ENCODE measurements at places on chromosomes 5 and 9.

- no peaks in the 10 kb centered on the region for H3K27me3 ChIP-seq
- no peak overlapping the region for H3K4me3 ChIP-seq
Measured at GRCh38 chr9:21933865-21934264, 60.3 kb downstream of the CDKN2A start.

DNA sequence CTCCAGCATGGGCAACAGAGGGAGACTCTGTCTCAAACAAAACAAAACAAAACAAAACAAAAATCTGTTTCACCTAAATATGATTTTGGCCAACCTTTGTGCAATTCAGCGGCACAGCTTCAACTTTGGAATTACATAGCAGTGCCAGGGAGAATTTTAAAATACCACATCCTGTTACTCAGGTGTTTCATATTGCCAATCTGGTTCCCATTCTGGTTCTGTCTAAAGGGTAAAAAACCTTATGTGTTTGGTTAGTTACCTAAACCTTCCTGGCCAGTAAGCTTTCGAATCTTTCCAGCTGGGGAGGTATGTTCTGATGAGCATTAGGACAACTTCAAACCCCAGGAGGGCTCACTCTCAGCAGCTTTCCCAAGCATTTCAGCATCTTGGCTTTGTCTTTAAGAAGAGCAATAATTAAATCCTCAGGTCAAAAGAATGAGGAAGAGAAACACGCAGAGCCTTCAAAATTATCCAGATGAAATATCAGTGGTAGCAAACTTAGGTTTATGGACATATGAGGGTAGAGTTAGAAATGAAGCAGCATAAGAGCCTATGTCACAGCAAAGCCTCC is 2.7 kb downstream of the DAB2 start:
- no peak for DNase-seq
- no peak overlapping the region for H3K27ac ChIP-seq
- H3K4me3 ChIP-seq: no peak overlapping the region
- H3K27me3 ChIP-seq: no peaks in the 10 kb centered on the region
- peaks cover 4% of the 10 kb centered on the region for H3K4me1 ChIP-seq

GRCh38 chr5:76954383-76954763 is 1.5 kb downstream of the CRHBP start:
- peak overlapping the region; percentile 51 for H3K4me3 ChIP-seq
- no peaks in the 10 kb centered on the region for H3K36me3 ChIP-seq
- DNase-seq: peak; percentile 24
- H3K4me1 ChIP-seq: no peaks in the 10 kb centered on the region

GRCh38 chr5:144313147-144313726 is 142.6 kb downstream of the KCTD16 start:
- no peak for DNase-seq
- no peak overlapping the region for H3K4me3 ChIP-seq
- no peaks in the 10 kb centered on the region for H3K27me3 ChIP-seq
- no peaks in the 10 kb centered on the region for H3K36me3 ChIP-seq

- H3K27ac ChIP-seq: no peak overlapping the region
- no peak overlapping the region for H3K4me3 ChIP-seq
- DNase-seq: no peak
Measured at GRCh38 chr9:126448136-126448535, 121.5 kb downstream of the MVB12B start.

DNA sequence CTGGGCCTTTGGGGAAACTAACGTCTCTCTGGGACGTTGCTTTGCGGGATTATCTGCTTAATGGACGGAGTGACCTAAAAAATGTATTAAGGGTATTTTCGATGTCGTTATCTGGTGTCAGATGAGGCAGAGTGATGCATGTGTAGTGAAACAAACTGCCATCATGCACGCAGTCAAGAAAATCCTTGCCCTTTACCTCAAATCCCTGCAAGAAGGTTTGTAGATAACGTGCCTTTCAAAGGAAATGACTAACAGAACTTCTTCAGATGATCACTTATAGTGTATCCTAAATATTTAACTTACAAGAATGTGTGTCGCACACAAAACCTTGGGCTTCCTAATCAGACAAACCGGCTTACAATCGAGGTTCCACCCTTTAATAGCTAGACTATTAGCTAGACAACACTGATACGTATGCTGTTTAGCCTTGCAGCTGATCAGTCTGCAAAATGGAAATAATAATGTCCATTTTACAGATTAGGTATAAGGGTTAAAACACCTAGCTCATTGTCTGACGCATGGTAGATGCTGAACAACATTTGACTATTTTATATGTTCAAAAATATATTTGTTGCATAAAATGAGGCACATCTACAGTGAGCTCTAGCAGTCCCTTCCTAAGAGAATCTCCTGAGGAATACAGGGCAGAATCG is 541 bp upstream of the TBCA start:
- DNase-seq: no peak
- H3K27me3 ChIP-seq: no peaks in the 10 kb centered on the region

DNA sequence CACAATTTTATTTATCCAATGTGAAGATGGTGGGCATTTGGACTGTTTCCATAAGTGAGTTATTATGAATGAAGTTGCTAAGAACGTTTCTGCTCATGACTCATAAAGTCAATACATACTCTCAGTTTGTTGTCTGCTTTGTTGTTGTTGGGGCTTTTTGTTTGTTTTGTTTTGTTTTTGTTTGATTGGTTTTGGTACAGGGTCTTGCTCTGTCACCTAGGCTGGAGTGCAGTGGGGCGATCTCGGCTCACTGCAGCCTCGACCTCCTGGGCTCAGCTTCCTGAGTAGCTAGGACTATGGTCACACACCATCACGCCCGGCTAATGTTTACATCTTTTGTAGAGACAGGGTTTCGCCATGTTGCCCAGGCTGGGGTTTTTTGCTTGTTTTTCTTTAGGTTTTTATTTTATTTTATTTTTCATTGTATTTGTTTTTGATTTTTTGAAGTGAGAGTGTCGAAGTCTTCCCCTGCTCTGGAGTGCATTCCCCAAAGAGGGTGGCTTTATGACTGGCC is 18.0 kb downstream of the TRIM7 start:
- no peak for DNase-seq
- no peaks in the 10 kb centered on the region for H3K4me1 ChIP-seq
- H3K4me3 ChIP-seq: no peak overlapping the region

DNA sequence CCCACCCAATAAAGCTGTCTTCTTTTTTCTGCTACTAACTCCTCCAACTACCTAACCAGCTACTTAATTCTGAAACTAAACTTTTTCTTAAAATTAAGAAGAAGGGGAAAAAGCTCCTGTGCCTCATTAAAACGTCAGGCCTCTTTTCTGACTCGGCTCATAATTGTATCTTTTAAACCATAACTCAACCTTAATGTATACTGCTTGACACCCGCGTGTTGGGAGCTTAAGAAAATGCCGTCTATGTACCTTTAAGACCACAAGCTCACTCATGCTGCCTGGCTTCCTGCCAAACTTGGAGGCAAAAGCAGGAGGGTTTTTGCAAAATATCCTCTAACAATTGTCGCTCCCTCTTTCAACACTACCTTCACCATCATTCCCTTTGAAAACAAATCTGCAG is 5.0 kb downstream of the EBF1 start:
- H3K27me3 ChIP-seq: peaks cover 29% of the 10 kb centered on the region
- no peak overlapping the region for H3K4me3 ChIP-seq
- H3K36me3 ChIP-seq: no peaks in the 10 kb centered on the region
- no peak for DNase-seq
- H3K4me1 ChIP-seq: peaks cover 14% of the 10 kb centered on the region

GRCh38 chr9:92948038-92948534 is 763 bp downstream of the FGD3 start:
- H3K27ac ChIP-seq: no peak overlapping the region
- H3K36me3 ChIP-seq: no peaks in the 10 kb centered on the region
- H3K4me1 ChIP-seq: peaks cover 5% of the 10 kb centered on the region
- no peak for DNase-seq

Data from right lobe of liver (tissue), 6 donors.